ENCODE measurements at places on chromosomes 7 and 10.

DNA sequence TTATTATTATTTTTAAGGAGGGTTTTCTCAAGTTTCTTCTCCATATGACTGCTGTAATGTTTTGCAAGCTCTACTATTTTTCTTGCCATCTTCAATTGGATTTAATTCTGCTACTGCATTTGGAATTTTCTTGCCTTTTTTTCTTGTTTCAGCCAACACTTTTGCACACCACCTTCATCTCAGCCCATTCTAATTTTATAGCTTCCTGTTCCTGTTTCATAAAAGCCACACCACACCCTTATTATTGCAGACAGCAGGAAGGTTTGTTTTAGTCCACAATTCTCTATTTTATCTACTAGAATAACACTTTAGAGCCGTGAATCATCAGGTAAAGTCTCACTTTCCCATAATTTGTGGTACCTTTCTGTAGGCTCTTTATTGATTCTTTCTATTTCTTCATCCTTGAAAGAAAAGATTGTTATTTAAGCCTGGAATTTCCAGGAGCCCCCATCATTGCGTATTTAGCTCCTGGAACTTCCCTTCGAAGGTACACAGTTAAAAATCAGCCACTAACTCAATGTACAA, 209.3 kb upstream of the TBX20 start:
- DNase-seq, result no peak
- peaks cover 13% of the 10 kb centered on the region for H3K27me3 ChIP-seq
- no peak overlapping the region for H3K4me3 ChIP-seq
- H3K36me3 ChIP-seq, result no peaks in the 10 kb centered on the region
- no peak overlapping the region for H3K27ac ChIP-seq

DNA sequence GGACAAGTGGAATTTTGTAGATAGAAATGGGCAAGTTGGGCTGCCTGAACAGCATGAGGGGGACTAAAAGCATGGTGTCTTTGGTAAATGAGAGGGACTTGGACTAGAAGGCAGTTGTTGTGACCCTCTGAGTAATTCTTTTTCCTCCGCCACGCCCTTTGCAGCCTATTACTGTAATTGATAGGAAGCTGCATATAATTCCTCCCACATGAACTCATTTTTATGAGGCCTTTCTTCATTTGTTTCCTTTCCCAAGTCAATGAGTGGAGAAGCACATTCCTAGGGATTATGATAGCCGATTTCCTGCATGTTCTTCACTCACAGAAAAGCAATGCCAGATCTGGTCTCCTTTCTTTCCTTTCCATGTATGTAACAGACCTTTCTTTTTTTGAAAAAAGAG, 27.7 kb downstream of the ZSCAN25 start:
- no peak overlapping the region for H3K27ac ChIP-seq
- H3K4me1 ChIP-seq, result no peaks in the 10 kb centered on the region
- no peak for DNase-seq
- no peaks in the 10 kb centered on the region for H3K27me3 ChIP-seq
- no peak overlapping the region for H3K4me3 ChIP-seq

- no peaks in the 10 kb centered on the region for H3K27me3 ChIP-seq
- no peak overlapping the region for H3K27ac ChIP-seq
- no peak overlapping the region for H3K4me3 ChIP-seq
- no peaks in the 10 kb centered on the region for H3K4me1 ChIP-seq
Observed at GRCh38 chr7:154519229-154519628, 467.0 kb downstream of the DPP6 start.

DNA sequence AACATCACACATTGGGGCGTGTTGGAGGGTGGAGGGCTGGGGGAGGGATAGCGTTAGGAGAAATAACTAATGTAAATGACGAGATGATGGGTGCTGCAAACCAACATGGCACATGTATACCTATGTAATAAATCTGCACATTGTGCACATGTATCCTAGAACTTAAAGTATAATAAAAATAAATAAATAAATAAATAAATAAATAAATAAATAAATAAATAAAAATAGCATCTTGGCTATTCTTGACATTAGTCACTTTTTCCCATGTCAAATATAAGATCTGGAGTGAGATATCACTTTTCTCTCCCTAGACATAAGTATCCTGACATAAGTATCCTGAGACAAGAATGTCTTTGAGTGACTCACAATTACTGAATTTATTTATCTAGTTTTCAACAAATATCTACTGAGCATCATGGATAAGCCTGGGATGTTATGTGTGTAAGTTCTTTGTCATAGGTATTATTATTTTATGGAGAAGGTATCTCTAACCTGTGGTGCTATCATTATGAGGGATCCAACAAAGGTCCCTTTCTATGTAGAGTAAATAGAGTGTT, 691.3 kb downstream of the SORCS1 start:
- no peaks in the 10 kb centered on the region for H3K4me1 ChIP-seq
- H3K27me3 ChIP-seq, result no peaks in the 10 kb centered on the region
- no peak overlapping the region for H3K27ac ChIP-seq
- no peaks in the 10 kb centered on the region for H3K36me3 ChIP-seq
- DNase-seq, result no peak

GRCh38 chr7:148286150-148286549, 304.4 kb upstream of the C7orf33 start:
- no peaks in the 10 kb centered on the region for H3K27me3 ChIP-seq
- peaks cover 35% of the 10 kb centered on the region for H3K4me1 ChIP-seq
- no peak for DNase-seq
- no peaks in the 10 kb centered on the region for H3K36me3 ChIP-seq
- H3K4me3 ChIP-seq, result no peak overlapping the region
- H3K27ac ChIP-seq, result no peak overlapping the region

DNA sequence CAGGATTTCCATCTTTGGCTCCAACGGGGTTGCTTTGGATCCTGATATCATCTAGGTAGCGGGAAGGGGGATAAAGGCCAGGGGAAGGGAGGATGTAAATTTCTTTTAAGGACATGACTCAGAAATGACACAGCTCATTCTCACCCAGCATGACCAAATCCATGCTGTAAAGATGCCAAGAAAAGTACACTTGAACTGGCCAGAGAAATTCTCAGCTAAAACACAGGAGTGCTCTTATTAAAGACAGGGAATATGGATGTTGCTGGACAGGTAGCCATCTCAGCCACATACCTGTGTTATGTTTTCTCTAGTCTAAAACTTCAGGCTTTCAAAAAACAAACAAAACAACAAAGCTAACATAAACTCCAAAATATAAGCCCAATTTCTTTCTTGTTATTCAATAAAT, 68.3 kb downstream of the NAMPT start:
- no peak overlapping the region for H3K4me3 ChIP-seq
- H3K36me3 ChIP-seq, result no peaks in the 10 kb centered on the region
- H3K4me1 ChIP-seq, result no peaks in the 10 kb centered on the region
- no peak overlapping the region for H3K27ac ChIP-seq

DNA sequence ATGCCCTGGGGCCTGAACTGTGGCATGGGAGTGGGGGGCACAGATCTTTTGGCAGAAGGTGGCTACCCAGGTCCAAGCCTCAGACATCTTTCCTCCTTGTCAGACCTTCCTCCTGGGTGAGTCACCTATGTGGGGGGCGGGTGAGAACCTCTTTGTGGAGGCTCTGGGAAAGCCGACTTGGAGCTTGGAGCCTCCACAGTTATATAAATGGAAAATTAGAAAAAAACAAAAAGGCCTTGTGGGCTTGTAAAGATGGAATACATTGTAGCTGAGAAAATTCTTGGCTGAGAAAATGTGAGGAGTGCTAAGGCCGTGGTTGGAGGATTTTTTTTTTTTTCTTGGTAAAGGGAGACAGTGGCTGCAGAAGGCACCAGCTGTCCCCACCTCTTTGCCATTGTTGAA, 292.5 kb downstream of the CCDC3 start:
- no peak overlapping the region for H3K4me3 ChIP-seq
- no peaks in the 10 kb centered on the region for H3K27me3 ChIP-seq
- H3K36me3 ChIP-seq, result peaks cover 5% of the 10 kb centered on the region
- peaks cover 23% of the 10 kb centered on the region for H3K4me1 ChIP-seq
- no peak for DNase-seq

DNA sequence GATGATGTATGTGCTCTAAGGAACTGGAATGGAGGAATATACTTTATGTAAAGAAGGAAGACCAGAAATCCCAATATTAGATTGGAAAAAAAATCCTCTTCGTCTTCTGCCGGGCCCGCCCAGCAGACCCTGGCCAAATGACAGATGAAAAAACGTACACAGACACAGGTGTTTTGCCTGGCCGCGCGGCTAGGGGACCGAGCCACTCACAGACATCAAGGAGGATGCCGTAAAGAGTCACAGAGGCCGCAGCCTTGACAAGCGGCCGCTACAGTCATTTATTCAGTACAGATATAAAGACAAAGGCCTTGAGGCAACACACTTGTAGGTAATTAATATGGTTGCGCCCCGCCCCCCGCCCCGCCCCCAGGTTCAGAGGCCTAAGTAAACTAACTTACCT, 594.1 kb downstream of the GRM8 start:
- peaks cover 26% of the 10 kb centered on the region for H3K4me1 ChIP-seq
- H3K27me3 ChIP-seq, result no peaks in the 10 kb centered on the region
- H3K36me3 ChIP-seq, result no peaks in the 10 kb centered on the region
- no peak for DNase-seq
- H3K27ac ChIP-seq, result peak overlapping the region; percentile 84

- H3K27me3 ChIP-seq, result no peaks in the 10 kb centered on the region
- H3K36me3 ChIP-seq, result peaks cover 71% of the 10 kb centered on the region
- H3K4me3 ChIP-seq, result no peak overlapping the region
- H3K4me1 ChIP-seq, result peaks cover 34% of the 10 kb centered on the region
- H3K27ac ChIP-seq, result no peak overlapping the region
- DNase-seq, result no peak
Observed at GRCh38 chr7:105046414-105046813, 32.4 kb downstream of the KMT2E start.

DNA sequence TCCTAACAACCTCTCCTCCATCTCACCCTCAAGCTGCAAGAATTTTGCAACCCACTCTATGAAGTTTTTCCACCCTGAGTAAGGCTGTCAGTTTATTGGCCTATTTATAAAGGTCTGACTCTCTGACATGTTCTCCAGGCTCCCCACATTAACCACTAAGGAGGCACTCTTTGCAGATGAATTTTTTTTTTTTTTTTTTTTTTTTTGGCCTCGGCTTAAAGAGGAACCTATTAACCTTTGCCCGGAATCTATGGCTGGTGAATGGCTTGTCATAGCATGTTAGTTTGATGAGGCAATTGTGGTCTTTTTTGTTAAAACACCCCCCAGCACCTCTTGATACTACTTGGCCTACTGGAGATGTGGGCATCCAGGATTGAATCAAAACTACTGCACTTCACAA, 57.1 kb downstream of the TBXAS1 start:
- no peak for DNase-seq
- H3K4me1 ChIP-seq, result no peaks in the 10 kb centered on the region
- no peaks in the 10 kb centered on the region for H3K36me3 ChIP-seq
- no peak overlapping the region for H3K27ac ChIP-seq
- H3K27me3 ChIP-seq, result peaks cover 2% of the 10 kb centered on the region

DNA sequence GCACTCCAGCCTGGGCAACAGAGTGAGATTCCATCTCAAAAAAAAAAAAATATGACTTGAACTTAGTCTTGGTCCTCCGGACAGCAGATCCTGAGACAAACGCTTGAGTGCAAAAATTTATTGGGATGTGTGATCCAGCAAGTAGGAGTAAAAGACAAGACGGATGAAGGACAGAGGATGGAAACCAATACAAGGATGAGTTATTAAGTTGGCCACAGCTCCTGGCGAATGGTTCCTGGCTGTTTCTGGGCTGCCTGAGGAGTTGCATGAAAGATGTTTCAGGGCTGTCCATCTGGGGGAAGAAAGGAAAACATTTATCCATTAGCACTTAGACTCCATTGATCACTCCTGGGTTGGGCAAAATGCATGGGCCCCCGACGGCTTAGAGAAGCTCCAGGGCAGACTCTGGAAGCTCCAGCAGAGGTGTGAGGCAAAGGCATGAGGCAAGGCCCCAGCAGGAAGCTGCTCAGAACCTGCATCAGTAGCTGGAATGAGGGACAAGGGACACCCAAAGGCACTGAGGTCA, 98.3 kb upstream of the ZNF438 start:
- H3K27me3 ChIP-seq, result no peaks in the 10 kb centered on the region
- no peak overlapping the region for H3K27ac ChIP-seq
- peaks cover 9% of the 10 kb centered on the region for H3K4me1 ChIP-seq
- no peak overlapping the region for H3K4me3 ChIP-seq
- H3K36me3 ChIP-seq, result no peaks in the 10 kb centered on the region
- DNase-seq, result no peak

- no peaks in the 10 kb centered on the region for H3K4me1 ChIP-seq
- H3K27me3 ChIP-seq, result no peaks in the 10 kb centered on the region
- no peak overlapping the region for H3K27ac ChIP-seq
- H3K4me3 ChIP-seq, result no peak overlapping the region
- no peak for DNase-seq
- no peaks in the 10 kb centered on the region for H3K36me3 ChIP-seq
Observed at GRCh38 chr7:34337163-34337562, 320.9 kb upstream of the NPSR1 start.

DNA sequence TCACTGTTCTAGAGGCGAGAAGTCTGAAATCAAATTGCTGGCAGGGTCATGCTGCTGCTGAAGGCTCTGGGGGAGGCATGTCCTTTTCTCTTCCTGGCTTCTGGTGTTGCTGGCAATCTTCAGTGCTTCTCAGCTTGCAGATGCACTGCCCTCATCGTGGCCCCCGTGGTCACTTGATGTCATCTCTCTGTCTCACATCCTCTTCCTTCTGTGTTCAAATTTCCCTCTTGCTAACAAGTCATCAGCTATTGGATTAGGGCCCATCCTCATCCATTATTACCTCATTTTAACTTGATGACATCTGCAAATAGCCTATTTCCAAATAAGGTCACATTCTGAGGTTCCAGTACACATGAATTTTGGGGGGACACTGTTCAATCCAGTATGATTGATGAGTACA, 36.6 kb upstream of the SRGN start:
- no peaks in the 10 kb centered on the region for H3K36me3 ChIP-seq
- H3K4me3 ChIP-seq, result no peak overlapping the region
- H3K27me3 ChIP-seq, result no peaks in the 10 kb centered on the region
- H3K4me1 ChIP-seq, result peaks cover 27% of the 10 kb centered on the region
- H3K27ac ChIP-seq, result no peak overlapping the region
- DNase-seq, result no peak

DNA sequence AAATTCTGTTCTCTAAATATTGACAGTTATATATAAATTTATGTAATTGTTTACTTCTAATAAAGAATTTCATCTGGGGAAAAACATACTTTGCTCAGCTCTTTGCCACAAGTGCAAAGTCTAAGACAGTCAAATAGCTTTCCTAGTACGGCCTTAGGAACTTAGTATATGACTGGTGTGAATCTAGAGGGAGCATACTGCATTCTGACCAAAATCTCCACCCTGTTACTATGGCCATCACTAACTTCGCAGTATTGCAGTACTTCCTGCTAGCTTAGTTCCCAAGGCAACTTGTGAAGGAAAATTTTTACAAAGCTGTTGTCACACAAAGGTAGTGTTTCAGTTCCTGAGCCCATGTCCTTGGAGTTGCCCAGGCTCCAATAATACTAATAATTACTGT, 181.5 kb downstream of the CFTR start:
- H3K36me3 ChIP-seq, result no peaks in the 10 kb centered on the region
- no peak overlapping the region for H3K4me3 ChIP-seq
- H3K27me3 ChIP-seq, result no peaks in the 10 kb centered on the region
- DNase-seq, result no peak
- no peak overlapping the region for H3K27ac ChIP-seq

GRCh38 chr10:59709395-59710125, at the start of gene SLC16A9:
Gene SLC16A9, minus strand, starts transcription at chr10:59709850. Its CDS starts 25,559 bp downstream, at chr10:59684291.
- no peaks in the 10 kb centered on the region for H3K36me3 ChIP-seq
- peak; percentile 33 for DNase-seq
- peaks cover 25% of the 10 kb centered on the region for H3K27me3 ChIP-seq
- peak within 1 kb of the TSS; percentile 82 for H3K4me3 ChIP-seq
- H3K4me1 ChIP-seq, result peaks cover 6% of the 10 kb centered on the region

GRCh38 chr7:1616741-1617140, 46.9 kb upstream of the PSMG3 start:
- no peak overlapping the region for H3K27ac ChIP-seq
- no peak overlapping the region for H3K4me3 ChIP-seq
- peaks cover 6% of the 10 kb centered on the region for H3K27me3 ChIP-seq
- H3K4me1 ChIP-seq, result no peaks in the 10 kb centered on the region
- DNase-seq, result no peak

Measured in activated B cell treated with CpG ODN at 0.5 μM for 24 hours (primary cell).